NCI-H2081 (cell line): ENCODE measurements at places on chromosomes 16 and 17.

- no peak for DNase-seq
Measured at GRCh38 chr16:79061181-79061580, 539.4 kb downstream of the MAF start.

DNA sequence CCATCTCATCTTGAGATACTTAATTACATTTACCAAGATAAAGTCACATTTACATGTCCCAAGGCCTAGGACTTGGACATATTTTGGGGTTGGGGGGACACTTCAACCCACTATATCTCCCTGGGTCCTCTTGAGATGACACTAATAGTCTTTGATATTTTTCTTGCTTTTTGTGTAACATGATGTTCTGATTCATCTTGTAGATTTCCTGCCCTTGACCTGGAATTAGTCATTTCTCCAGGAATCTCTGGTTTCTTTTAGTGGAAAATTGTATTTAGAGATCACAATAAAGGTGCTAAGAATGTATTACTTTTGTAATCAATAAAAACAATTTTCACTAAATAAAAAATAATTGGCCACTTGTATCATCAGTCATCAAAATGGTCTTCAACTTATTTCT, 157.3 kb downstream of the VPS53 start:
- no peak for DNase-seq

DNA sequence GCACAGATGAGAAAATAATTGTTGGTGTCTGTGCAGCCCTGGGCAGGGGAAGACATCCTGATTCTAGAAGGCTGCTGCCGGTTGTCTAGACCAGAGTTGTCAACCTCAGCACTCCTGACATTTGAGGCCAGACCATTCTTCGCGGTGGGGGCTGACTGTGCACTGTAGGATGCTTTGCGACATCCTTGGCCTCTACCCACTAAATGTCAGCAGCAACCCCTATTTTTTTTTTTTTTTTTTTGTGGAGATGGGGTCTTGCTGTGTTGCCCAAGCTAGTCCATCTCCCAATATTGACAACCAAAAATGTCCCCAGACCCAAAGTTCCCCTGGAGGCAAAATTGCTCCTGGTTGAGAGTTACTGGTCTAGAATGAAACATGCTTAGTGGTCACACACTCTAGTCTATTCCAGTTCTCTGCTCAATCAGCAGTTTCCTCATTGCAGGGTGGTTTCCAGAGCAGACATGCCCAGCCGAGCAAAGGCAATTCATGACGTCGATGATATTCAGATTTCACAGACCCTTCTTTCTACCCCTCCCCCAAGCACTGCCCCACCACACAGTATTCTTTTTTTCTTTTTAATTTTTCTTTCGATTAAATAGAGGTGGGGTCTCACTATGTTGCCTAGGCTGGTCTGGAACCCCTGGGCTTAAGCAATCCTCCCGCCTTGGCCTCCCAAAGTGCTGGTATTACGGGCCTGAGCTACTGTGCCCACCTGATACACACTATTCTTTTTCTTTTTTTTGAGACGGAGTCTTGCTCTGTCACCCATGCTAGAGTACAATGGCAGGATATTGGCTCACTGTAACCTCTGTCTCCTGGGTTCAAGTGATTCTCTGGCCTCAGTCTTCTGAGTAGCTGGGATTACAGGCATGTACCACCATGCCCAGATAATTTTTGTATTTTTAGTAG, 9.0 kb downstream of the C17orf99 start:
- no peak for DNase-seq

DNA sequence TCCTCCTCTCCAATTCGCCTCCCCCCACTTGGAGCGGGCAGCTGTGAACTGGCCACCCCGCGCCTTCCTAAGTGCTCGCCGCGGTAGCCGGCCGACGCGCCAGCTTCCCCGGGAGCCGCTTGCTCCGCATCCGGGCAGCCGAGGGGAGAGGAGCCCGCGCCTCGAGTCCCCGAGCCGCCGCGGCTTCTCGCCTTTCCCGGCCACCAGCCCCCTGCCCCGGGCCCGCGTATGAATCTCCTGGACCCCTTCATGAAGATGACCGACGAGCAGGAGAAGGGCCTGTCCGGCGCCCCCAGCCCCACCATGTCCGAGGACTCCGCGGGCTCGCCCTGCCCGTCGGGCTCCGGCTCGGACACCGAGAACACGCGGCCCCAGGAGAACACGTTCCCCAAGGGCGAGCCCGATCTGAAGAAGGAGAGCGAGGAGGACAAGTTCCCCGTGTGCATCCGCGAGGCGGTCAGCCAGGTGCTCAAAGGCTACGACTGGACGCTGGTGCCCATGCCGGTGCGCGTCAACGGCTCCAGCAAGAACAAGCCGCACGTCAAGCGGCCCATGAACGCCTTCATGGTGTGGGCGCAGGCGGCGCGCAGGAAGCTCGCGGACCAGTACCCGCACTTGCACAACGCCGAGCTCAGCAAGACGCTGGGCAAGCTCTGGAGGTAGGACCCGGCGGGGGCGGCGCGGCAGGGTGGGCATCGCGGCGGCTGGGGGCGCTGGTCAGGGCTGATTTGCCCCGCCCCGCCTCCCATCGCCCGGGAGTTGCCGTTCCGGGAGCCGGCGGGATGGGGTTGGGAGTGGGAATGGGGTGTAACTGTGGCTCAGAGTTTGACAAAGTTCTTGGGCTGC, 567 bp downstream of the SOX9 start:
- DNase-seq, result peak; percentile 73

DNA sequence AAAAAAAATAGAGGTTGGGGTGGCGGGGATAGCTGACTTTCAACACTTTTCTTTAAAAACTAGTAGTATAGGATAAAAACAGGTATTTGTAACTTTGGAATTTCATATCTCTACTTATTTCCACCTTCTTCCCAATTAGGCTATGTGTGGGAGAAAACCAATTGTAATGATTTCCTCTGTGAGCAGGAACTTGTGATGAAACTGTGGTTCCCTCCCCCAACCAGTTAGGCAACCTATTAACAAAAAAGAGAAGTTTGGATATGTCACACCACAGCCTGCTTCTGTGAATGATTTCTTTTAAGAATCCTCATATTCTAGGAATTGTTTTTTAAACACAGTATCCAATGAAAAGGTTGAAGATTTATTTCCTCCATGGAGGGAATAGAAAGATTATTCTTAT, 1.9 kb downstream of the IGSF6 start:
- DNase-seq, result no peak
